Esophagus muscularis mucosa (tissue), 4 donors: ENCODE measurements at places on chromosomes 12 and 14. TPM values are rescaled to one million over a fixed set of nuclear protein-coding genes. Genes with fewer than 3 reads are reported as not detected.

The CCT2 gene
- 125 TPM for total RNA-seq

The NELL2 gene
- 1.5 TPM for total RNA-seq

The STAC3 gene
- total RNA-seq, result 0.42 TPM

The PCNX1 gene
- 56.3 TPM for total RNA-seq

The TSHR gene
- total RNA-seq, result not detected
